ENCODE measurements at places on chromosomes 13 and 19. TPM values are rescaled to one million over a fixed set of nuclear protein-coding genes. Genes with fewer than 3 reads are reported as not detected.

DNA sequence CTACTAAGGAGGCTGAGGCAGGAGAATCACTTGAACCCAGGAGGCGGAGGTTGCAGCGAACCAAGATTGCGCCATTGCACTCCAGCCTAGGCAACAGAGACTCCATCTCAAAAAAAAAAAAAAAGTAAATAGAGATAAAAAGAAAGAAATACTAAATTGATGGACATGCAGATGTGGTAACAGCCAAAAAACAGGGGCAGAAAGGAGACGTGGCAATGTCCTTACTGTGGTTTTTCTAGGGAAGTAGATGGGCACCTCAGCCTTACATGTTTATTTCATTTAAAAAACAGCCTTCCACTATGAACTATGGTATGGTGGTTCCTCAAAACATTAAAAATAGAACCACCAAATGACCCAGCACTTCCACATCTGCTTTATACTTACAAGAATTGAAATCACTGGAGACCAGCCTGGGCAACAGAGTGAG, 6.5 kb upstream of the EIF3G start:
- ATAC-seq: no peak

DNA sequence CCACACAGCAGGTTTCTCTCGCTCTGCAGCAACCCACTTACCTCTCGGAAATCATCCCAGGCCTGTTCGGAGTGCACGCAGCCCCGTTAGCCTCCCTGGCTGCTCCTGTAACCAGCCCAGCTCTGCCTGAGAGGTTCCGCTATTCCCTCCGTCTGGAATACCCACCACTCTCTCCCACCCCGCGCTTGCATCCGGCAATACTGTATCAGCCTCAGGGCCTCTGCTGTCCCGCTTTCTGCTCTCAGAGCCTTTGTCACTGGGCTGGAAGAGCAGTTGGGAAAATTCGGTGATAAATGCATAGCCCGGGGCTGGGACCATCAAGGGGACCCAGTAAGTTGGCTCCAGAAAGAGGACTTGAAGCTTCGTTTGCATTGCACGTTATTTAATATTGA, 759 bp upstream of the TLE6 start:
- ATAC-seq: peak; percentile 3

- ATAC-seq: peak; percentile 28
Measured at GRCh38 chr19:49506575-49507105, 5.8 kb upstream of the FCGRT start.

Gene DZIP1
- 55.4 TPM for total RNA-seq

DNA sequence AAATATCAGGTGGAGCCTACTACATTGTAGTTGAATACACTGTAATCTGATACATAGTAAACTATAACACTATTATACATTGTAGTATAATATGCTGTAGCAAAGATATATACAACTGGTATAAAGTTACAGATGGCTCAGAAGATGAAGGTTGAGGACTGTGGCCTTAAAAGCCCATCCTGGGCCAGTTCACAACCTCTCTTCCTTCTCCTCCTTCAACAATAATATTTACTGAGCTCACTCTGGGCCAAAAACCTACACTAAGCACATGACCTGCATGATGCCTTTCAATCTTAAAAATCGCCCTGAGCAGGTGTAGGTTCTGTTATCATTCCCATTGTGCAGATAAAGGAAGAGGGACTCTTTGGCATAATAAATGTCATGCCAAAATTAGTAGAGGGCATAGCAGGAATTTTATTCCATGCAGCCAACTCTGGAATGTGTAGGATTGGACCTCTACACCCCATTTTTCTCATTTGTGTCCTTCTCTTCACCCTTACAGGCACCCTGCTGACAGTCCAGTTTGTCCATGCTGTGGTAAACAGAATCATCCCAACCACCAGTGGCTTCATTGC, 14.6 kb upstream of the SIN3B start:
- ATAC-seq: no peak

Gene ZNF556
- 0.24 TPM for total RNA-seq

- no peak for ATAC-seq
Measured at GRCh38 chr13:26721251-26722121, 39.1 kb downstream of the GPR12 start.

DNA sequence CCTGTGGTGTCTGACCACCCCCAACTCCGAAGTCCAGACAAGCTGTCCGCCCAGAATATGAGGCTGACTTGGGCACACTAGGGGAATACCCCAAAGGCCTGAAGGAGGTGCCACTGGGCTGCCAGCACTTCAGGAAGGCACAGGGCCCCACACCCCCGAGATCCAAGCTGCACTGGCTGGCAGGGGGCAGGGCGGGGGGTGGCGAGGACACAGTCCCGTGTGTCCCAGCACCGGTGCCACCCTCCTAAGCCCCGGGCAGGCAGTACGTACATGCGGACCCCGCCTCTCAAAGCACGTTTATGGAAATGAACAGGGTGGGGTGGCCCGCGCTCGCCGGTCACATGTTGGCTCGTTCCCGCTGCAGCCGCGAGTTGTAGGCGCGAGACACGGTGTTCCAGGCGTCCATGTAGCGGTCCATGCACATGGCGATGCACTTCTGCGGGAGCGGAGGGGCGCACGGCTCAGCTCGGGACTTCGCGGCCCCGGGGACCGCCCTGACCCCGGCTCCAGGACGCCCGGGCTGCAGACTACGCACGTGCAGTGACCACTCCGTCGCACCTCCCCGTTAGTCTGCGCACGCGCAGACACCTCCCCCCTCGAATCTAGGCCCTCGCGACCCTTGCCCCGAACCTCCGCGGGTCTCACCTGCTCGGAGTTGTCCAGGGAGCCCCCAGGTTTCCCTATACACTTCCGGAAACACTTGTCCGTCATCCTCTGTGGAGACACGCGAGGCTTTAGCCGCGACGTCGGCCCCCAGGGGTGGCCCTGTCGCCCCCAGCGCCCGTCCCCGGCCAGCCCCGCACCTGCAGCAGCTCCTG, 566 bp downstream of the TIMM13 start:
- ATAC-seq: peak; percentile 28

GRCh38 chr19:6720369-6721137, at the start of gene C3:
C3 (minus strand) TSS chr19:6720650; CDS start chr19:6720589, 61 bp downstream.
- ATAC-seq: peak; percentile 58

GRCh38 chr19:8610041-8610935, at the start of gene ADAMTS10:
ADAMTS10 (minus strand) TSS chr19:8610715; CDS start chr19:8605710, 5,005 bp downstream.
- peak; percentile 58 for ATAC-seq

GRCh38 chr13:98300956-98301641, 124.0 kb upstream of the RNF113B start:
- no peak for ATAC-seq

Gene ZSWIM9
- 1.9 TPM for total RNA-seq

Gene CCDC169
- total RNA-seq: 9.8 TPM

GRCh38 chr13:95485045-95485517, 67.4 kb upstream of the CLDN10 start:
- no peak for ATAC-seq

- no peak for ATAC-seq
Measured at GRCh38 chr13:84894749-84895148, 904.5 kb downstream of the SLITRK6 start.

GRCh38 chr19:6886277-6886897, 992 bp upstream of the ADGRE1 start:
- ATAC-seq: no peak

GRCh38 chr19:5804516-5805461, at the start of gene NRTN:
NRTN (plus strand) TSS chr19:5805067; CDS start chr19:5824166, 19,099 bp downstream.
- ATAC-seq: peak; percentile 11

Gene CBARP
- total RNA-seq: 18.9 TPM

- ATAC-seq: no peak
Measured at GRCh38 chr13:107824635-107825034, 390.7 kb downstream of the LIG4 start.

Gene COMP
- 0.05 TPM for total RNA-seq

- ATAC-seq: peak; percentile 61
Measured at GRCh38 chr13:41311406-41312175, 524 bp downstream of the NAA16 start.

GRCh38 chr19:47381653-47382279, 32.7 kb downstream of the DHX34 start:
- no peak for ATAC-seq

DNA sequence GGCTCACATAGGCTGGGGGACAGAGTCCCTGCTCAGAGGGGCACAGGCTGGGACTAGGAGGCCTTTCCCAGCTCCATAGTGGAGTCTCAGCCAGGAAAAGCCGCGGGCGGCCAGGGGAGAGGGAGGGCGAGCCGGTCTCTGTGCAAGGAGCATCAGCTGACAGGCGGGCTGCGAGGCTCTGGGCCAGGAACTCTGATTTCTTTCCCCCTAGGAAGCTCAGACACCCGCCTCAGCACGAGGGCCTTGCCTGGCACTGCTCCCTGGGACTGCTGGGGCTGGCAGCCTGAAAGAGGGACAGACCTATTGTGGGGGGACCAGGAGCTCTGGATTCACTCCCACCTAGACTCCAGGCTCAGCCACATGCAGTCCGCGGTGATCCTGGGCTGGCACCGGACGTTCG, 2.2 kb upstream of the PLK5 start:
- ATAC-seq: peak; percentile 19

GRCh38 chr13:73721571-73721970, 412.6 kb downstream of the KLF12 start:
- ATAC-seq: no peak

Gene ZNF85
- 2.5 TPM for total RNA-seq

Gene KRTDAP
- total RNA-seq: not detected

Gene ZNF285
- total RNA-seq: 12.2 TPM

DNA sequence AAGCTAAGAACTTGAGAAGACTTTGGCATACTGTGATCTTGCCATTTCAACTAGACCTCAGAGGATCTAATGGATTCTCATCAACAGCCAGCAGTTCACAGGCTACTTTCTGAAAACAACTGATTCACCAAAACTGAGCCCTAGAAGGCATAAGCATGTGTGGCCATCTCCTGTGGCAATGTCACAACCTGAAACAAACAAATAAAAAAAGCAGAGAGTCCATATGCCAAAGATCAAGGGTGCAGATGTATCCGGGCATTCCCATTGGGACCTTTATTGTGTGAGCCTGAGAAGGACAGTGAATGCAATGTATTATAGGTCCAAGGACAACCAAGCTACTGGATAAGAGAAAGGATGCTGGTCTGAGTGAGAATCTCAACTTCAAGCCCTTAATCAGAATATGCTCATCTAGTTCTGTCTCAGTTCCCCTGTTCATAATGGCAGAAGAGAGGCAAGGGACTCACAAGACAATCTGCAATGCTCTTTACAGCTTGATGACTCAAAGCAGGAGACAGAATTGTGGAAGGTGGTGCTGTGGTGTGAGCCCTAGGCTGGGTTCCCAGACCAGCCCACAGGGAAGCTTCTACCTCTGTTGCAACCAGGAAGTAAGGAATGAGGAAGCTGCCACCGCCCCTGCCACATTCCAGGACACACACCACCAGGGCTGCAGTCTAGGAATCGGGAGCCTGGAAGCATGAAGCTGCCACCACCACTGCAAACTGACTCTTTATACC, 133.7 kb downstream of the RAP2A start:
- no peak for ATAC-seq

- no peak for ATAC-seq
Measured at GRCh38 chr13:34779171-34779570, 162.9 kb upstream of the NBEA start.

- ATAC-seq: no peak
Measured at GRCh38 chr13:20313896-20314295, 81.8 kb upstream of the GJB6 start.

Gene GAPDHS
- total RNA-seq: not detected

Gene B3GNT3
- 1.1 TPM for total RNA-seq

Gene IRF2BP1
- total RNA-seq: 8.1 TPM

Gene PCDH8
- 0.23 TPM for total RNA-seq

- ATAC-seq: no peak
Measured at GRCh38 chr19:58474291-58474996, 1.7 kb upstream of the ZNF446 start.

Gene PRODH2
- not detected for total RNA-seq

- no peak for ATAC-seq
Measured at GRCh38 chr19:30890033-30890432, 459.2 kb downstream of the TSHZ3 start.

GRCh38 chr13:59865398-59865797, 298.3 kb downstream of the DIAPH3 start:
- ATAC-seq: no peak

- ATAC-seq: no peak
Measured at GRCh38 chr13:97120346-97120745, 101.8 kb upstream of the MBNL2 start.

GRCh38 chr19:52734331-52734892, 432 bp downstream of the ZNF611 start:
- ATAC-seq: peak; percentile 42

Measured in motor neuron (in vitro differentiated cells).